ENCODE measurements at places on chromosomes 1 and 21.

DNA sequence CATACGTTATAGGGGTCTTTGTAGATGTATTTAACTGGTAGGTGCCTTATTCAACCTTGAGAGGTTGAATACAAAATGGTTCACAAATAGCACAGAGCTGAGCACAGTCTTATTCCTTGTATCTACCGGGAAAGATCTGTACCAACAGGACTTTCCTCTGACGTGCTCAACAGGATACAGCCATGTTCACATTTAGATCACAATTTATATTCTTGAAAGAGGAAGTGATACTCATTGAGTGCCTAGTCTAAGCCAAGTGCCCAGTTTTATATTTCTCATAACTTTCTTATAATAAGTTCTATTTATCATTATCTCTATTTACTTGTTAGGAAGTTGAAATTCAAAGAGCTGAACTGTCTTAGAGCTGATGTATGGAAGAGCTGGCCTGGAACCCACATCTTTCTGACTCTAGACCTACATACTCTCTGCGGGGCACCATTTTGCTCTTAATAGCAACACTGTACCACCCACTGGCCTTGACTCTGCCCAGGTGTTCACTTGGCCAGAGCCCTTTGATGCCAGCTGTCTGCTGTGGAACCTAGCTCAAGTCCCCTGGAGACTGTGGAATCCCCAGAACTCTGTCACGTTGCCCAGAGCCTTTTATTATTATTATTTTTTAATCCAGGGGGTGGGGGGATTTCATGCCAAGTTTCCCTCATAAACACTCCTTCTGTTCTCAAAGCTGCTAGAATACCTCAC, 156.2 kb downstream of the TPR start:
- no peak for DNase-seq

DNA sequence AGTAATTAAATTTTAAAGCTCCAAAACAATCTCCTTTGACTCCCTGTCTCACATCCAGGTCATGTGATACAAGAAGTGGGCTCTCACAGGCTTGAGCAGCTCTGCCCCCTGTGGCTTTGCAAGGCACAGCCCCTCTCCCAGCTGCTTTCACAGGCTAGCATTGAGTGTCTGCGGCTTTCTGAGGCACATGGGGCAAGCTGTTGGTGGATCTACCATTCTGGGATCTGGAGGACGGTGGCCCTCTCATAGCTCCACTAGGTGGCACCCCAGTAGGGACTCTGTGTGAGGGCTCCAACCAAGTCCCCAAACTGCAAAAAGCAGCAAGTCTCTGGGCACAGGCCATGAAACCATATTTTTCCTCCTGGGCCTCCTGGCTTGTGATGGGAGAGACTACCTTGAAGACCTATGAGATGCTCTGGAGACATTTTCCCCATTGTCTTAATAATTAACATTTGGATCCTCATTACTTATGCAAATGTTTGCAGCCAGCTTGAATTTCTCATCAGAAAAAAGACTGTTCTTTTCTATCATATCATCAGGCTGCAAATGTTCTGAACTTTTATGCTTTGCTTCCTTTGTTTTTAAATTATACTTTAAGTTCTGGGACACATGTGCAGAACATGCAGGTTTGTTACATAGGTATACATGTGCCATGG, 554.1 kb upstream of the OLFM3 start:
- no peak for DNase-seq

GRCh38 chr1:244863491-244864252, 671 bp downstream of the HNRNPU start:
- no peak for DNase-seq

- no peak for DNase-seq
Measured at GRCh38 chr1:2541619-2542245, 11.7 kb upstream of the HES5 start.

DNA sequence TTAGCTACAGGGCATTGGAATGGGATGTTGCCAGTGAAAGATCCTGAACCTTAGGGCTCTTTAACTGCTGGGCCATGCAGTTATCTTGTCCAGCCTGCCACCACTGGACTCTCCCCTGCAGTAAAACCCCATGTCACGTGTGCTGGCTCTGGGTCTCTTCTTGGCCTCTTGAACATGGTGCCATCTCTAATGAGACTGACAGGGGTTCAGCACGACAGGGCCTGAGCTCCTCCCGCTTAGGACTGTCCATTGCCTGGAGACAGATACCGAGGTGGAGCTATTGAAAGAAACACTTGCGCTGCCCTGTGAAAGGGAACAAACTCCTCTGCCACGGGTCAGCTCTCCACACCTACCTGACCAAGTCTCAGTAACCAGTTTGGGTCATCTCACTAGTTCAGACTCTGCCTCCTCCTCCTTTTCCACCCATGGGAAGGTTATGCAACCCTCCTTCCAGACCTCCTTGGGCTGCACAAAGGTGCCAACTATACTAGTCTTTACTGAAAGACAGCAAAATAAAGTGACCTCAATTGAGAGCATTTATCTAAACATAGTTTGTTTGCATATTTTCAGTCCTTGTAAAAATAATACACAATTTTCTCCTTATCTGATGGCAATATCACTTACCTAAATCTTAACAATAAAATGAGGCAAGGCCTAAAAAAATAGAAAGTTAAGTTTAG, 66.0 kb downstream of the GNG12 start:
- no peak for DNase-seq

DNA sequence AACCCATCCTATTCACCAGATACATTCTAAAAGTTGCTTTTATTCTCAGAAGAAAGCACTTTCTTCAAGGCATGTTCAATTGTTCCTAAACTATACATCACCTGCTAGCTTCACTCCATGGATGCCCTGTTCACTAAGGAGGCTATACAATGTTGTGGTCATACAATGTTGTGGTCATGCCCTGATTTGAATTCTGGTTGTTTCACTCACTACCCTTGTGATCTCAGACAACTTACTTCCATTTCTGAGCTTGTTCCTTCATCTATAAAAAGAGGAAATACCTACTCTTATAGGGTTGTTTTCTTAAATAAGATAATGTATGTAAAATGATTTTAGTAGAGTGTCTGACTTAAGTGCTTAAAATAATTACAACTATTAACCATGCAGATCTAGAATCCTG, 19.7 kb downstream of the EDEM3 start:
- no peak for DNase-seq

DNA sequence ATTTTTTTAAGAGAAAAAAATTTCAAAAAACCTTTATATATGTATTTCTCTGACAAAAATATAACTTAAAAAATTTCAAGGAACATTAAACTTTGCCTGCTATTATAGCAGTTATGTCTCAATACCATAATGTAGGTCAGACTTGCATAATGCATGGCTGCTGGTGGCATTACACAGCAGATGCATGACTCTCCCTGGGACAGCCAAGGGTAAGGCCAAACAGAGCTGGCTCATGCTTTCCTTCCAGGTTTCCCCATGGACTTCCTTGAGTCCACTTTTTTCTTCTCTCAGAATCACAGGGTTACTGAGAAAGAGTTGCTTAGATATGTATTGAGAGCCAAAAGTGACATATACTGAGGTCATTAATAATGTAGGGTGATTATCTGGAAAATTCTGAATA, 43.7 kb downstream of the RHOU start:
- no peak for DNase-seq

GRCh38 chr1:209988706-209989105, 50.7 kb downstream of the SYT14 start:
- DNase-seq = no peak

GRCh38 chr1:180912211-180912800, 391 bp upstream of the KIAA1614 start:
- no peak for DNase-seq

GRCh38 chr21:32578107-32578691, 7.1 kb downstream of the TCP10L start:
- no peak for DNase-seq

DNA sequence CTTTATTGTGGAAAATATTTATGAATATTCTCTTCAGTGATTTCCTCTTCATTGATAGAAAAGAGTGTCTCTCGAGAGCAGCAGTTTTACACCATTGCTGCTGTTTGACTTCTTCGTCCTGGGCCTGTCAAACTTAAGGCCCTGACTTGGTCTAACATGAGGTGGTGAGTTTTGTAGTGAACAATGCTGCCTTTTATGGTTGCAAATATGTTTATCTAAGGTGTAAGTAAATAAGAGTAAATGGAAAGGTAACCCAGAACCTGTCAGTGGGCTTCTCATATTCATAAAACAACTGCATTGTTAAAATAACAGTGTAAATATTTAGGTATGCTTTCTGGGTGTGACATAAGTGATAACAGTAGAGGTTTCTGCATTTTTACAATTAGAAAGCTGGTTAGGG, 62.8 kb upstream of the SCCPDH start:
- DNase-seq = no peak

DNA sequence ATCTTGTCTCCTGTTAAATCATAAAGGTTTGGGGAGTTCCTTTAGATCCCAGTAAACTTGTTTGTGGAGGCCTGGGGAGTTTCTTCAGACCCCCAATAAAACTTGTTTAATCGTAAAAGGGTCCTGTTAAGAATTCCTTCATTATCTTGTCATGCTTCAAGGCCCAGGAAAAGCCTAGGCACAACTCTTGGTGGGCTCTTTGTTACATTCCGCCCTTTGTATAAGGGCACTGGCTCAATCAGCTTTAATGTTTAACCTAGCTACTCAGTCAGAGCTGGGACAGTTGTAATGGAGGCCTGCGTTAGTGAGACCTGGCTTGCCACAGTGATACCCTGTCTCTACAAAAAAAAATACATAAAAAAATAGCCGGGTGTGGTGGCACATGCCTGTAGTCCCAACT, 77.2 kb downstream of the MPZL1 start:
- DNase-seq = no peak

GRCh38 chr1:184379111-184379752, 7.6 kb upstream of the C1orf21 start:
- DNase-seq = no peak

GRCh38 chr1:208090388-208091301, 153.5 kb downstream of the PLXNA2 start:
- no peak for DNase-seq

DNA sequence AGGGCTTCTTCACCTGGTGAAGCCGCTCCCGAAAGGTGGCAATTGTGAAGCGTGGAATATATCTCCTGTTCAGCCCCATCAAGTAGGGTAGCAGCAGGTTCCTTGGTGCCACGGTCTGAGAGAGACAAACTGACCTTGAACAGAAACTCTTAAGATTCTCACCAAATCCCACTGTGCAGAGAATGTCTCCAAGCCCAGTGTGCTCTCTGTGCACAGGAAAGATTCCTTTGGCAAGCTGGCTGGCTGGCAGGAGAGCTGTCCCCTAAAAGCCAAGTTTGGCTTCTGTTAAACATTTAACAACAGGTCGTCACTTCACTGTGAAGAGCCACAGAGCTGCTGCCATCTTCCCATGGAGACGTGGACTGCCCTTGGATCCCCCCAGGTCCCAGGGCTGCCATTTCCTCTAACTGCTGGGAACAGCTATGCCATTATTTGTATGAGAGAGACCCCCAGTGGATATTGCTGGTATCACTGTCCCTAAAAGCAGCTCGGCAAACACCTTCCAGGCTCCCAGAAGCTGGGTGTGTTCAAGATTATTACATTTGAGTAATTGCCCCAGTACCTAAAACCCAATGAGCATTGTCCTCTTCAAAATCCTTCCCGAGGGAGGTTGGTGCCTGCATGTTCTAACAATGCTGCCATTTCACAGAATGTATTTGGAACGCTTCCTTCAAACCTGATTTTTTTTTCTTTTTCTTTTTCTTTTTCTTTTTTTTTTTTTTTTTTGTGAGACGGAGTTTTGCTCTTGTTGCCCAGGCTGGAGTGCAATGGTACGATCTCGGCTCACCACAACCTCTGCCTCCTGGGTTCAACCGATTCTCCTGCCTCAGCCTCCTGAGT, 71.8 kb downstream of the CD58 start:
- DNase-seq = peak; percentile 18

DNA sequence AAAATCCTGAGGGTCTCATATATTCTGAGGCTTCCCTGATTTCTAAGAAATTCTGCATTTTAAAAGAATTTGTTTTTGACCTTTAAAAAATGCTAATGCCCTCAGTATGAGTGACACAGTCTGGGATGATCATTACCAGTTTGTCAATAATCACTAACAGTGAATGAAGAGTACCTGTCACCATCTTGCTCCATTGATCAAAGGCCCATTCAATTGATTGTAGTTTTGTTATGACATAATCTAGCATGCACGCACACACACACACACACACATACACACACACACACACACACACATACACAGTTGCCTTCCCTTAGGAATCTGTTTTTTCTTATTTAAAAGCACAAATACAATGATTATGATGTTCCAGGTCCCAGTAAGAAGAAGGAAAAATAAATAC, 250.4 kb downstream of the NFIA start:
- DNase-seq = no peak

GRCh38 chr1:83583351-83584014, 415.4 kb downstream of the TTLL7 start:
- no peak for DNase-seq

DNA sequence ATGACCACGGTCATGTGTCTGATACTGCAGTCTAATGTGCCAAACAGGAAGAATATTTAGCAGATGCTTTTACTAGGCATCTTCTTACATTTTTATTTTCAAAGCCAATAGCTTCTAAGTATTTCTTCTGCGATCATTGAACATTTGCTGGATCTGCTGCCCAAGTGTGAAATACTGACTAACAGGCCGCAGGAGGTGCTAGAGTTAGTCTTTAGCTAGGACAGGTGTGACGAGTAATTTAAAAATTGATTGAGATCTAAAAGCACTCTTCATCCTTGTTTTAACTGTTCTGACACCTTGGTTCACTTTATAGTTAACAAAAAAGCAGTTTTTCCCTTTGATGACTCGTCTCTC, 748 bp upstream of the FAM78B start:
- DNase-seq = no peak

DNA sequence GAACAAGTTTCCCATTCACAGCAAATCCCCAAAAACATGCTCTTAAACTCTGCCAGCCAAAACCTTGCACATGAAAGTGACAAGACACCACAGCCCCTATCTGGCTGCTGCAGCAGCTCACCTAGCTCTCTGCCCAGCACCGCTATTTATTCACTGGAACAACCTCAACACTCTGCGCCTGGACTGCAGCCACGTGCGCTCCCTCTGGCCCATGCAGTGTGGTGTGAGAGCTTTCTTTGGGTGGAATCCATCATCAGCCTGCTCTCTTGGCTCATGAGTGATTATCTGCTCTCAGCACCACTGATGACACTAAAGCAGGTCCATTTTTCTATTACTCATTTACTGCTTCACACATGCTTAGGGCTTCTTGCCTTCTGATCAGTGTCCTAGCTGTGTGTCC, 11.4 kb downstream of the KCNJ6 start:
- no peak for DNase-seq

- DNase-seq = no peak
Measured at GRCh38 chr1:230864441-230864840, 3.9 kb downstream of the C1orf198 start.

GRCh38 chr1:161225178-161225533, 704 bp upstream of the TOMM40L start:
- DNase-seq = no peak

DNA sequence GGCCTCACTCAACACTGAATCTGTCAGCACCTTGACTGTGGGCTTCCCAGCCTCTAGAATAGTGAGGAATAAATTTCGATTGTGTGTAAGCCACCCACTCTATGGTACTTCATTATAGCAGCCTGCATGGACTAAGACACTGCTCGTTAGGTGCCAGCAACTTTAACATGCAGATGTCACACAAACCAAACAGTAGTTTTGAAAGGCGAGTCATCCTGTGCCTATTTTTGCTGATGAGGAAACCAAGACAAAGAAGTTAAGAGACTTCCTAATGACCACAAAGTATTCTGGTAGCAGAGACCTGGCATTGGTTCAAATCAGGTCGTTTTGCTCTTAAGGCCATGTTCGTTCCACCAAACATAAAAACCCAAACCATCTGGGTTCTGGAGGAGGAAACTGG, 42.9 kb downstream of the BATF3 start:
- no peak for DNase-seq

GRCh38 chr1:209704584-209704983, at the start of gene HSD11B1:
Gene HSD11B1 (plus strand): TSS chr1:209704846. CDS start chr1:209704943, 97 bp downstream.
- DNase-seq = peak; percentile 18

Data from hypothalamus (tissue), 51 donors.